ENCODE measurements at places on chromosomes 6 and 20.

- DNase-seq, result no peak
Observed at GRCh38 chr6:3531481-3531880, 74.6 kb upstream of the SLC22A23 start.

- DNase-seq, result peak; percentile 36
Observed at GRCh38 chr20:57558614-57559288, 2.2 kb upstream of the PCK1 start.

GRCh38 chr6:32833664-32834063 lies 4.9 kb downstream of the TAP2 start:
- DNase-seq, result no peak

GRCh38 chr6:165266621-165267020 lies 42.8 kb downstream of the C6orf118 start:
- DNase-seq, result no peak

DNA sequence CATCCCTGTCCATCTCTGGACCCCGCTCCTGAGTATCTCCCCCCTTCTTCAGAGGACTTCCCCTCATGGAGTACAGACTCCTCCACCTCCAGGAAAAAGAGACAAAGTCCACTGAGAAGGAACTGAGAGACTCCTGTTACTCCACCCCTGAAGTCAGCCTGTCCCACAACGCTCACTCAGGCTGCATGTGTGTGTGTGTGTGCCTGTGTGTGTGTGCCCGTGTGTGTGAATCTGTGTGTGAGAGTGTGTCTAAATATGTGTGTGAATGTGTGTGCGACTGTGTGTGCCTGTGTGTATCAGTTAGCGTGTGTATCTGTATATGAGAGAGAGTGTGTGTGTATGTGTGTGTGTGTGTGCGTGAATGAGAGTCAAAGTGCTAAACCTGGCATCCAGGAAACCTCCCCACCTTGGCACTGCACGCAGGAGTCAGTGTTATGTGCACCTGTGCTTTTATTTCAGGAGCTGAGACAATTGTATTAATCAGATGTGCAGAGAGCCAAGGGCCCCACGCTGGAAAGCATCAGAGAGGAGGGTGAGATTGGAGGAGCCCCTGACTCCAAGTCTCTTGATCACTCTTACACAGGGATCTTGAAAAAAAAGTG lies 39.0 kb downstream of the HLA-A start:
- peak; percentile 16 for DNase-seq

GRCh38 chr6:37558646-37559045 lies 59.0 kb upstream of the CCDC167 start:
- no peak for DNase-seq

DNA sequence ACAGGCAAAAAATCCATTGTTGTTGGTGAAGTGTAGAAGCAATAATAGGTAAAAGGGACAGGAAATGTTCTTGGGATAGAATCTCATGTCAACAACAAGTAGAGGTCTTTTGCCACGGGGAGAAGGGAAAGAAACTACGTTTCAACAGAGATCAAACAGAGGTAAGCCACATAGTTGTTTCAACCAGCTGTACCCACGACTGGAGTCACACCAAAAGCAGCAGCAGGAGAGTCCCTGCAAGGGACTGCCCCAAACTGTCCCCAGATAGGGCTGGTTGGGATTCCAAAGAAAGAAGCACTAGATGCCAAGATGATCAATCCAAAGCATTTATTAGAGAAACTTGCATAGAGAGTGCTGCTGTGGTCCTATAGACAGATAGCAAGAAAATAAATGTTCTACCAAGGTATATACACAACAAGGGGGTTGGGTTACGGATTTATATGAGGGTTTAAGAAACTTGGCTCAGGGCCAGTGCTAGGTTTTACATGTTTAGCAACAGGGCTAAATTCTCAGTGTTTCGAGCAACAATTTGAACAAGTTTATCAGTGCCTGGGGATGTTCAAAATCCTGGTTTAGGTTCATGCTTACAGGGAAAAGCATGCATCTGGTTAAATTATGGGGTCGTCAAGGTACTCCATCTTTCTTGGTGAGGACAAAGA lies 466.5 kb downstream of the MMUT start:
- DNase-seq, result no peak

DNA sequence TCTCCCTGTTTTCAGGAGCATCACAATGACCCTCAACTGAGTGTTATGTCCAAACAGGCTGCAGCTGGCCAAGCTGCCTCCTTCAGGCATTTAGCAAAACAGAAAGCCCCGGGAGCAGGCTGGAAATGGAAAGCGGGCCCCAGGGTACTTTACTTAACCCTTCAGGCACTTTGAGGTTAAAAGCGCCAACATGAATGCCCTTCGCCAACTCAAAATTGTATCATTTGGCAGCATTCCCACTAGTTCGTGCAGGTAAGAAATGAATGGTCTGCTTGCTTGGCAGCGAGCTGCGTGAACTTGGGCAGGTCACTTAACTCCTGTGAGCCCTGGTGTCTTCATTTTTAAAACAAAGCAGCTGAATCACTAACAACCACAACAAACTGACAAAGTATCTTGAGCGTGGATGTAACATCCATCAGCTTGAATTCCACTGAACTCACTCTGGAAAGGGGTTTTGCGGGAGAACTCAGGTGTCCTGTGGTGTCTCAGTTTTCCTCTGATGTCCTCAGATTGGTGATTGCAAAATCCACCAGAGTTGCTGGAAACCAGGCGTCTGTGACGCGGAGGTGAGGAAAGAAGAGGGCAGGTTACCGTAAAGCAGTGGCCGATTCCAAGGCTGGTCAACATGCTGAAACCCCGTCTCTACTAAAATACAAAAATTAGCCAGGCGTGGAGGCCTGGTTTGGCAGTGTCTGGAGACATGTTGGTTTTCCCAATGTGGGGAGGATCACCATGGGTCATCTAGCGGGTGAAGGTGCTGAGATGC lies 118.8 kb upstream of the ZNF217 start:
- DNase-seq, result no peak

DNA sequence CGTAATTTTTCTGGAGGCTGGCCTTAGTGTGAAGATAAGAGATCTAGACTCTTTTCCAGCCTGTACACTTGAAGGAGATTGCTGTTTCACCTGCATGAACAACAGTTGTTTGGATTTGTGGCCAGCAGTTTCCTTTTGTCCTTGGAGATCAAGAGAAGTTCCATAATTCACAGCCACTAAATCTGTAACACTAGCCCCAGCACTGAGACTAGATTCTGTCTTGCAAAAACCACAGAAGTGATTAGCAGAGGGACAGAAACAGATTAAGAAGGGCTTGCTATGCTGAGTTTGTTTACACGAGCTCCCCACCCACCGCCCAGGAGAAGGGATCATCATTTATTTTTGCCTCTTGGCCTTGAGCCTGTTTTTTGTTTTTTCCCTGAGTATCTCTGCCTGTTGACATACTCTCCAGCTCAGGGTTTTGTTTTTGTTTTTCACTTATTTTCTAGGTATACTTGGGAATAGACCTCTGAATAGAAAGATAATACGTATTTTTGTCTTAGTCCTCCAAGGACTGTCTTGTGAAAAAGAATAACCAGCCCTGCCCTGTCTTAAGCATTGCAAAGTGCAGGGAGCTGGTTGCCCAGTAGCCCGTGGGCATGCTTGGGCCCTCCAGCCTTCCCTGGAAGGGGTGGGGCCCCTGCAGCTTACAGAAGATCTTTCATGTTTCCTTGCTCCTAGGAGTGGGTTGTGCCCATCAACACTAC lies 93.1 kb upstream of the SOX4 start:
- no peak for DNase-seq

GRCh38 chr20:36644032-36644705 lies 1.8 kb downstream of the SLA2 start:
- DNase-seq, result no peak

DNA sequence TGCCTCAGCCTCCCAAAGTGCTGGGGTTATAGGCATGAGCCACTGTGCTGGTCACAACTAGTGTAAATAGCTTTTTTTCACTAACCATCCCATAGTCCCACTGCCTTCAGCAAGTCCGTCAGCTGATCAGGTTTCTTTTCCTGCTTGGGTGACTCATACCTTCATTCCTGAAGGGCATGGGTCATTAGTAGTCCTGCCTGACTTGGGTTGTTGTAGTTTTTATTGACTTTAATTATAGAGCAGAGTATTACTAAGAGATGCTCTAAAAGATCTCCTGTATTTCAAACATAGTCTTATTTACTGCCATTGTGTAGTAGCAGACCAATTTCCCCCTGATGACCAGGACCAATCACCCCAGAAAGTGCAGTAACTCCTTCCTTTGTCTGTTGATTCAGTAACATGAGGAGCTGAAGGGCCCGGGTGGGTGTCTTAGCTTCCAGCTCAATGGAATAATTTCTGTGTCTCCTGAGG lies 25.8 kb downstream of the HLA-C start:
- peak; percentile 71 for DNase-seq

DNA sequence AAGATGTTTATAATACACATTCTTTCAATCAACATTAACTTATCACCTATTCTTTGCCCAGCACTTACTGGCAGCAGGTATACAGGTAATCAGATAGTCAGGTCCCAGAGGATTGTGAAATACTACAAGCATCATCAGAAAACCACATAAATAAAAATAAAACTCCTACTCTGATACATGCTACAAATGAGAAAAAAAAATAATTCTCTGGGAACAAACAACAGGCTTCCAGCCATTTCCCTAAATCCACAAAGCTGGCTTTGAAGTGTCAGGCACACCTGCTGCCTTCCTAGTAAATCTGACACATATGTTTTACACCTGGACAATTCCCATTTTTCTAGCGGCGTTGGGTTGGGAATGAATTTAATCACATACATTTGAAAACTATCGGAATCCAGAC lies 384.5 kb upstream of the CDH4 start:
- DNase-seq, result peak; percentile 25

DNA sequence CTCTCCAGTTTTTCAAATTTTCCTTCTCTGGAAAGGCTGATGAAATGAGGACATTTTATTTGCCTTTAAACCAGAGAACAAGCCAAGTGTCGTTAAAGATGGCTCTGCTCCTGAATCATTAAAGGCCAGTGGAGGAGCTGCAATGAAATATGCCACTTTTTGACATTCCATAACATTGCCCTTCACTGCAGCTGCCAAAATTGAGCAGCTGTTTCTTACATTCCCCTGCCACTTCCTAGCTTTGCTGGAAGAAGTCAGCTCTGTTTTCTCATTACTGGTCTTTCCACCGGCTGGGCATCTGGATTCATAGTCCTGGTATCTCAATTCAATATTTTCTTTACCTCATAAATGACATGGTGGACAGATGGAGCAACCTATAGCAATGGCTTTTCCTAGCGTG lies 45.5 kb upstream of the NRN1 start:
- DNase-seq, result no peak

- DNase-seq, result no peak
Observed at GRCh38 chr6:23704479-23705052, 421.4 kb upstream of the NRSN1 start.

DNA sequence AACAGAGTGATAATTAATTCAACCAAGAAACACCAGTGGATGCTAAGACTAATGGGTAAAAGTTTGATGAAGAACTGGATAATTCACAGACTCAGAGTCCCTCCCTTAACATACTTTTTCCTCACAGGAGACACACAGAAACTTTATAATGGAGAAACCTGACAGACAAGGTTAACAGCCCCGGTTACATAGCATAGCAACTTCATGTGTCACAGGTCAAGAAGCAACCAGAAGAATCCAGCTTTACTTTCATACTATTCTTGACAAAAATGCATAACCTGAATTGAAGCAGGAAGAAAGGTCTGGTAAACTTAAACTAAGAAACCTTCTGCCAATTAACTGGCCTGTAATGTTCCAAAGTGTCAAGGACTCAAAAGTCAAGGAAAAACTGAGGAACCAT lies 375.9 kb downstream of the RNF144B start:
- DNase-seq, result no peak

DNA sequence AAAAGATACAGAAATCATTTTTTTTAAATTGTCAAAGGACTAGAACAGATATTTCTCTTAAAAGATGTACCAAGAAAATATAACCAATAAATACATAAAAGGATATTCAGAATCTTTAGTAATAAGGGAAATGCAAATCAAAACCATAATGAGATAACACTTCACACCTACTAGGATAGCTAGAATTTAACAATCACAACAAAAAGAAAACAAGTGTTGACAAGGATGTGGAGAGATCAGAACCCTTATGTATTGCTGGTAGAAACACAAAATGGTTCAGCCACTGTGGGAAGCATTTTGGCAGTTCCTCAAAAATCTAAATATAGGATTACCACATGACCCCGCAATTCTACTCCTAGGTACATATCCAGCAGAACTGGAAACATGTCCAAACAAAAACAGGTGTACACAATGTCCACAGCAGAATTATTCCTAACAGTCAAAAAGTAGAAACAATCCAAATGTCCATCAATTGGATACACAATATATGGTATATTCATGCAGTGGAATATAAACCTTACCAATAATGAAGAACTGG lies 211.0 kb downstream of the LRFN2 start:
- no peak for DNase-seq

GRCh38 chr6:12339808-12340487 lies 49.8 kb downstream of the EDN1 start:
- DNase-seq, result no peak

GRCh38 chr6:100212131-100212530 lies 218.1 kb upstream of the MCHR2 start:
- no peak for DNase-seq

- DNase-seq, result no peak
Observed at GRCh38 chr6:113149511-113149910, 707.6 kb upstream of the MARCKS start.

GRCh38 chr6:16493112-16493511 lies 254.7 kb downstream of the GMPR start:
- no peak for DNase-seq

GRCh38 chr6:149284904-149285303 lies 32.6 kb upstream of the TAB2 start:
- no peak for DNase-seq

GRCh38 chr6:3956054-3956453 lies 106.9 kb downstream of the FAM50B start:
- DNase-seq, result peak; percentile 29

GRCh38 chr6:159761129-159761872 lies 544 bp upstream of the ACAT2 start:
- DNase-seq, result peak; percentile 29

GRCh38 chr6:35419417-35419816 lies 32.7 kb upstream of the FANCE start:
- no peak for DNase-seq

- no peak for DNase-seq
Observed at GRCh38 chr6:16540804-16541752, 220.2 kb downstream of the ATXN1 start.

DNA sequence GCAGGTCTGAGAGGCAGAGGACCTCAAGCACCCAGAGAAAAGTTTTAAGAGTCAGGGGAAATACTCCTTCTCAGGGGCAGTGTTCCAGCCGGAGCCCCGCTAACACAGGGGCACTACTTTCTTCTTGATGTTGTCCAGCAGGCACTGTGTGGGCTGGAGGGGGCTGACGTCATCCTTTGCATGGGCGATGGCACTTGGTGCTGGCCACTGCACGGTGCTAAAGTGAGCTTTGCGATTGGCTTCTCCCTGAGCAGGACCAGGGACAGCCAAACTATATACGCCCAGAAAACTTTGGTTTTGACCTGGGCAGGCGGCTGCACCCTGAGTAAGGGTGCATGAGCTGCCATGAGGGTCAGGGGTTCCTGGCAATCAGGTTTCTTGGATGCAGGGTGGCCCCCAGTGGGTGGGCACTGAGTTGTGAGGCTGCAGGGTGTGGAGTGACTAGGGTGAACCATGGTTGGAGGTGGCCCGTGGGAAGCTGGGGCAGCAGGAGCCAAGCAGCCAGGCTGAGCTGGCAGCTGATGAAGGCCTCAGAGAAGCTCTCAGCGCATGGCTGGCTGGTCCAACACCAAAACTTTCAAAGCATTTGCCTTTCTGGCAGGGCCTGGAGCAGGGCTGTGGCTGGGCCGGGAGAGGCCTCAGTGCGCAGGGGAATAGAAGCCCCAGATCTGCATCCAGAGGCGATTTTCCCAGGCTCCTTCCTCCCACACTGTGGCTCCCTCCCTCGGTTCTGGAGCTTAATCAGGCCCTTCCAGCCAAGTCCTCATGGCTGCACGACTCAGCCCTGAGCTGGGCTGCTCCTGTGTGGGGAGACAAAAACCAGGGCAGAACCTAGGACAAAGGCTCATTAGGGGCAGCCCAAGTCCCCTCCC lies 18.3 kb downstream of the MRPS18A start:
- peak; percentile 78 for DNase-seq
